ENCODE measurements at places on chromosomes 1 and 21. TPM values are rescaled to one million over a fixed set of nuclear protein-coding genes. Genes with fewer than 3 reads are reported as not detected.

The PDE4B gene
- total RNA-seq = 1.2 TPM

The TMEM82 gene
- total RNA-seq = not detected

The KRTAP19-1 gene
- not detected for total RNA-seq

The SPATA17 gene
- 1.5 TPM for total RNA-seq

The SLC22A15 gene
- 3.3 TPM for total RNA-seq

The PTPRC gene
- not detected for total RNA-seq

The RGS1 gene
- total RNA-seq = not detected

The INSRR gene
- total RNA-seq = not detected

The ZMYND12 gene
- total RNA-seq = 0.09 TPM

The HSD3B2 gene
- total RNA-seq = not detected

The ACADM gene
- 30.0 TPM for total RNA-seq

The OR6N1 gene
- not detected for total RNA-seq

The EIF3I gene
- total RNA-seq = 383 TPM

The SEC22B gene
- total RNA-seq = 11.1 TPM

The RNF186 gene
- not detected for total RNA-seq

The AGTRAP gene
- total RNA-seq = 89.7 TPM

The CRYZ gene
- total RNA-seq = 60.2 TPM

All from airway epithelial cell (primary cell).